ENCODE measurements at places on chromosomes 3 and 15. TPM values are rescaled to one million over a fixed set of nuclear protein-coding genes. Genes with fewer than 3 reads are reported as not detected.

- DNase-seq, result no peak
Measured at GRCh38 chr3:115784739-115785536, 161.6 kb downstream of the GAP43 start.

GRCh38 chr3:133935843-133936769, 40.4 kb upstream of the RAB6B start:
- DNase-seq, result no peak

- DNase-seq, result peak; percentile 48
Measured at GRCh38 chr3:97871186-97871585, 49.4 kb downstream of the CRYBG3 start.

- DNase-seq, result no peak
Measured at GRCh38 chr15:27167738-27168137, 196.8 kb downstream of the GABRG3 start.

- no peak for DNase-seq
Measured at GRCh38 chr3:194938845-194939531, 253.3 kb downstream of the FAM43A start.

DNA sequence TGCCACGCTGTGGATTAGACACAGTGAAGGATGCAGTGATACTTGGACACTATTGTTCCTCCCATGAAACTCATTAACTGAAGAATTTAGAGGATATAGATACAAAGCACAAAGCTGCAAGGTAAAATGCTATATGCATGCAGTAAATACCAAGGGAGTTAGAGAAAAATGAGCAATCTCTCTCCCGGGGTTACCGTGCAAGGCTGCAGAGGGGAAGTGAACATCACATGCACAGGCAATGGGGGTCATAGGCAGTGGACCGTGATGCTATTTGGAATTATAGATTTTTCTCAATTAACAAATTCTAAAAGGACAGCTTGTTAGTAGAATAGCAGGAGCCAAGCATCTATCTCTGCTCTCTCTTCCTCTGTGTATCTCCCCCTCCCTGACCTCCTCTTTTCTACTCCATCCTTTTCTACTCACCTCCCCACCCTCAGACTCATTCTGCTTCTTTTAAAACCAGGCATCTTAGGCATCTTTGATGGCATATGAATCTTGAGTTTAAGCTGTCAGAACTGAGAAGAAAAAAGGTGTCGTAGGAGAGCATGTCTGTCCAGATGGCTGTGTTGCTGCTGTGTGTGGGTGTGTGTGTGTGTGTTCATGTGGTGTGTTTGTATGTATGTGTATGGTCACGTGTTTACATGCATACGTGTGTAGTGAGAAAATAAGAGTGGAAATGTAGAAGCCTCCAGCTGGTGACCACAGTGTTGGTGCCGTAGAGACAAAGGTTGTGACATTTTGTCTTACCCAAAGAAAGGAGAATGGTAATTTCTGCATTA, 339.0 kb downstream of the EPHB1 start:
- no peak for DNase-seq

- no peak for DNase-seq
Measured at GRCh38 chr15:62462268-62462667, 297.2 kb upstream of the C2CD4B start.

The SETD2 gene
- 45.3 TPM for total RNA-seq

The SYNM gene
- 8.4 TPM for total RNA-seq

Data from fibroblast of villous mesenchyme (primary cell).